ENCODE measurements at places on chromosomes 13 and 19.

DNA sequence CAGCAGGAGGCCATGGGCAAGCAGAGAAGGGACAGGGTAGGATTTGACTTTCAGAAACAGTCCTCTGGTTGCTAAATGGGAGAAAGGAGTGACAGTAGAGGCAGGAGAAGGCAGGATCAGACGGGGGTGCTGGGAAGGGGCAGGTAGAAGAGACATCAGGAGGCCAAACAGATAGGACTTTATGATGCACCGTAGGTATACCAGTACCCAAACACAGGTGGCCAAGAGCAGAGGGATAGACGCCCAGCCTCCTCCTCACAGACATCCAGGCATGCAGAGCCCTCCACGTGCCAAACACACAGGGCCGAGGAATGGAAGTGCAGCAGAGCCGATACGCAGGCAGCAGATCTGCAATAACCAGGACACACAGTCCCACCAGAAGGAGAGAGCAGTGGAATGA, 1.3 kb upstream of the AXL start:
- DNase-seq: no peak

- DNase-seq: no peak
These were observed 16.6 kb downstream of the MED4 start for GRCh38 chr13:48078251-48078656.

DNA sequence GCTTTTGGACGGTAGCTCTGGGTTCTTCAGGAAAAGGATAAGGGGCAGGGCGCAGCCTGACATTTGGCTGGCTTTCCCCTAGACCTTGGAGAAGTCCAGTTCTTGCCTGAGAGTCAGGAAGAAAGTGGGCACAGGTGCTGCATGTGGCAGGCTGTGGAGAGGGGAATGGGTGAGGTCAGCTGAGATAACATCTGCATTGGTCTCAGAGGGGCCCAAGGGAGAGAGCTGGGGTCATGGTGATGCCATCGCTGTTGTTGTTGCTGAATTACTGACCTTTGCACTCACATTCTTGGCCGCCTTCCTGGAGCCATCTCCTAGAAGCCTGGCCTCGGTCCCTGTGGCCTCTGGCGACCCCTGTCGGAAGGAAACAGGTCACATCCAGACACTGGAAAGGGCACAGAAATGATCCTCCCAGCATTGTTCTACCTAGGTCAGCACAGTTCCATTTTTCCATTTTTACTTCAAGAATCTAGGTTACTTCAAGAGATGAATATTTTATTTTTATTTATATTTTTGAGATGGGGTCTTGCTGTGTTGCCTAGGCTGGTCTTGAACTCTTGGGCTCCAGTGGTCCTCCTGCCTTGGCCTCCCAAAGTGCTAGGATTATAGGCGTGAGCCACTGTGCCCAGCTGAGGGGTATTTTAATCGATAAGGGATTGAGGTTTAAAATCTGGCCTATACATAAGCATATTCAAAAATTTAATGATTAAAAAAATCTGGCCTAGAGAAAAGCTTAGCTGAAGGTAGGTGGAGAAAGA, 6.5 kb upstream of the LIPE start:
- DNase-seq: peak; percentile 88

GRCh38 chr13:56720841-56721240, 419.9 kb upstream of the PRR20A start:
- DNase-seq: no peak

DNA sequence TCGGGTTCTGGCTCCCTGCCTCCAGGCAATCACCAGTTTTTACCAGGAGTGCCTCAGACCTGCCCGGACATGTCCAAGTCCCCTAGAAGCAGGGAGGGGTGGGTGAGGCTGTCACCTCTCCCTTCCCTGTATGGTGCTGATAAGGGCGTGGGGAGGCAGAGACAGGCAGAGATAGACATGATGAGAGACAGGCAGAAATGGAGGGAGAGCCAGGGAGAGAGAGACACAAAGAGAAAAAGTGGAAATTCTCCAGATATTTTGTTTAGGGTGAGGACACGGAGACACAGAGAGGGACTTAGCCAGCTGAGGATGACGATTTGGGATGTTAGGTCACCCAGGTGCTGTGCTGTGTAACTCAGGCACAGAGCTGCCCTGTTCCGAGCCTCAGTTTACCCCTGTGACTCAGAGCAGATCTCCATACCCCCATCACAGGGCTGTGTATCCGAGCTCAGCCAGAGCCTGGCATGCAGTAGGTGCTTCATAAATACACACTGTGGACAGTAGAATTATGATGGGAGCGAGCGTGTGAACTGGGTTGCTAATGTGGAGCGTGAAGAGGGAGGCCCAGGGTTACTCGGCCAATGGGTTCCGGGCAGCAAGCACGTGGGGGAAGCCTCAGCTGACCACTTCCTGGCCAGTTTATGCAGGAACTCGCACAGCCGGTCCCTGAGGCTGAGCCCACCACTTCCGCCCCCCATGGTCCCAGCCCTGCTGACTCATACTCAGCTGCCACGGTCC, 11.9 kb upstream of the GDF15 start:
- peak; percentile 52 for DNase-seq

- no peak for DNase-seq
These were observed 14.5 kb downstream of the ERCC2 start for GRCh38 chr19:45355910-45356309.

DNA sequence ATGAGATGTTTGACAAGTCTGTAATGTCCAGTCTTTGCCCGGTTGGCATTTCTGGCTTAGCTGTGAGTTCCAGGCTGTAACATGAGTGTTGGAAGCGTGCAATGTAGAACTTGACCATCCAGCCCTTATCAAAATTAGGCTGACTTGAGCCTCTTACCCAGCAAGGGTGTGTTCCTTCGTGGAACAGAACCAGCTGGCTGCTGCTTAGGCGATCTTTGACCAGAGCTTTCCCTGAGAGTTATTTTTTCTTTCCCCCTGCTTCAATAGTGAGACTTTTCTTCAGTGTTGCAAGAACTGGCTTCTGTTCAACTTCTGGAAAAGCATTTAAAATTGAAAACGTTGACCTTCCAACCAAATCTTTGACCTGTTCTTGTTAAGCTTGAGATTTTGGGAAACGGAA, 6.5 kb downstream of the TNFSF13B start:
- DNase-seq: no peak

GRCh38 chr19:35903550-35904179, 1.3 kb downstream of the HCST start:
- peak; percentile 69 for DNase-seq

GRCh38 chr13:85298387-85298924, 500.8 kb downstream of the SLITRK6 start:
- no peak for DNase-seq

Data from neural progenitor cell (in vitro differentiated cells).